ENCODE measurements at places on chromosomes 7 and 10.

GRCh38 chr10:79377557-79378382 lies 30.5 kb downstream of the PPIF start:
- DNase-seq = no peak

GRCh38 chr7:44650772-44651171 lies 44.3 kb downstream of the OGDH start:
- DNase-seq = no peak

- DNase-seq = no peak
Observed at GRCh38 chr10:44992070-44992731, 8.5 kb upstream of the ZNF22 start.

DNA sequence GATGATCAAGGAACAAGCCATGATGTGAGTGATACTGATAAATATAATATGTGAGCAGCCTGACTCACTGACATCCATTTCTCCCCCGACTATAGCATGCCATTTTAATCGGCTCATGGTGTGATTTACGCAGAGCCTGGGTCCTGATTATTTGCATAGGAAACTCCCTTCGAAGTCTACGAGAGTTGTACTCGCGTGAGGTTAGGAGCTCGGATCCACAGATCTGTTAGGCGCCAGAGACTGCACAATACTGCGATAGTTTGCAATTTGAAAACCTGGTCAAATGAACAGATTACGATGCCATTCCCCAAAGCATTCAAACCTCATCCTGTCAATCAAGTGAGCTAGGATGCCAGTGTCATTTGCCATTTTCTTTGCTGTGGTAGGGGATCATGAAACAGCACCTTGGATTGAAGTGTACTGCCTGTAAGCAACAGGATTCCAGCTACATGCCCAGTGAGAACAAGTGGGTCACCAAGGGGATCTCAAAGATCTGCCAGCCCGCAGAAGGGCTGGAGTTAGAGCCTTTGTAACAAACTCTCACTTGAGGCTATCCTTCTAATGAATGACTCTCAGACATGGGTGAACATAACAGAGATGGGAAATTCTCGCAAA lies 158.3 kb downstream of the FRMD4A start:
- DNase-seq = no peak

- no peak for DNase-seq
Observed at GRCh38 chr7:122550545-122550944, 148.4 kb downstream of the RNF133 start.

GRCh38 chr7:42319631-42320030 lies 82.6 kb upstream of the GLI3 start:
- no peak for DNase-seq

DNA sequence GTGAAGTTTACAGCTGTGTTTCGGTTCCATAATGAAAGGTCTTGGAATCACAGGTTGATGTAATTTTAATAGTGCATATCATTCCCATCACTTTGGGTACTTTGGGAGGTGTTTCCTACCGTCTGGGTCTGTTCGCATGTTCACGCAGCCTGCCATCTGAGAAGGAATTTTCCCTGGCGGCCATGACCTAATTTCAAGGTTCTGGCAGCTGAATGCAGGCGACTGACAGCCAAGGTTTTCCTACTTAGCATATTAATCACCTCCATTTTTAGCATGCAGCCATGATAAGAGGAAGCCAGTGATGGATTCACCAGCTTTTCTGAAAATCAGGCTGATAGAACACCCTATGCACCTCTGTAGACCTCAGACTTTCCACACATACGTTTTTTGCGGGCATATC lies 319.1 kb upstream of the TMEM229A start:
- DNase-seq = no peak

GRCh38 chr7:139889186-139889871 lies 60.3 kb downstream of the TBXAS1 start:
- no peak for DNase-seq

- no peak for DNase-seq
Observed at GRCh38 chr10:34719328-34719727, 95.8 kb downstream of the PARD3 start.

GRCh38 chr10:6061056-6061455 lies 1.1 kb downstream of the IL2RA start:
- DNase-seq = no peak

DNA sequence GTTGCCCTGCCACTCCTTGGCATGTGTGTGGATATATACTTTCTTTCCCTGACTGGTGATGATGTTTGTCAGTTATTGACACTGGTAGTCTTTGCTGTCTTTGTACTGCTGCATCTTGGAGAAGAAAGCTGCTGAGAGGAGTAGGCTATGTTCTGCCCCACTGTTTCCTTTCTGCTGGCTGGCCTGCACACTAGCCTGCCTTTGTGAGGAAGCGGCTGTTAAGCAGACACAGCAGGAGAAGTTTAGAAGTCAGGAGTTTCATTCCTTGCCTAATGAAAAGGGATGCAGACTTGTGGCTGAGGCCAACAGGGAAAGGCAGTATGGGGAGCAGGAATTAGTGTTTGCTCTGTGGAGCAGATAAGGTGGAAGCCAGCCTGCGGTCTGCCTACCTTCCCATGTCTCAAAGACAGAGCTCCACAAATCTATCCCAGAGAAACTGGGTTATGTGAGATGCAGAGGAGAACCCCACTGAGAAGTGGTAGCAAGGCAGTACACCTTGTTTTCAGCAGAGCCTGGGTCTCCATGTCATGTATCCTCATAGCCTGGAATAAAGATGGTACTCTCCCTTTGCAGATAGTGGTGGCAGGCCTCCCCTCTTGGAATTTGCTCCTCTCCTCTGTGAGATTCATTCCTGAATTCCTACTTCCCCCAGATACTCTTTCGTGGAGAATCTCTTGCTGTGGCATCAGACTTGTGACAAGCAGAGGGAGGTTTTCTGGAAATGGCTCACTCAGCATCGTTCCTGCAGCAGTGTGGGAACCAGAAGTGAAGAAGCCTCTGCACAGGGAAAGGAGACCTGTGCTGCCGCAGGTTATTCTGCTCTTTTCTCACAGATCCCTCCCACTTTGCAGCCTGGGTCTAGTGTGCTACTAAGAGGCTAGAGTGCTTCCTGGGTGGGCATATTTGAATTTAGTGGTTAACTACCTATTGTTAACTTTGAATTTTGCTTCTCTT lies 130.2 kb downstream of the LRRC4 start:
- DNase-seq = peak; percentile 18

GRCh38 chr10:132387764-132388210 lies 9.2 kb upstream of the PWWP2B start:
- DNase-seq = peak; percentile 77

DNA sequence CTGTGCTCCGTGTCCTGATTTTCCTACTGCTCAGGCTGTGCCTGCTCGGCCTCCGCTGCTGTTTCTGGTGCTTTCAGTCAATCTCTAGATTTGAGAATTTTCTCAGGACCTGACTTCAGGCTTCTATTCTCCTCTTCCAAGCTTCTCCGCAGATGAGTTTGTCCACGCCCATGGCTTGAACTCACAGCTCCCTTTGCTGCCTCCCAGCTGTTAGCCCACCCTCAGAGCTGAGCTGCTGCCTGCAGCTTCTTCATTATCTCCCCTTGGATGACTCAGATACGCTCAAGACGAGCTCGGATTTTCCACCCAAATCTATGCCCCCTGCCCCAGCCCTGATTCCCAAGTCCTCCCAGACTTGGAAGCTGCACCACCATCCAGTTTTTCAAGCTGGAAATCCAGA lies 104.7 kb downstream of the FGFR2 start:
- DNase-seq = no peak

GRCh38 chr10:124563320-124564040 lies 101.9 kb downstream of the LHPP start:
- no peak for DNase-seq

DNA sequence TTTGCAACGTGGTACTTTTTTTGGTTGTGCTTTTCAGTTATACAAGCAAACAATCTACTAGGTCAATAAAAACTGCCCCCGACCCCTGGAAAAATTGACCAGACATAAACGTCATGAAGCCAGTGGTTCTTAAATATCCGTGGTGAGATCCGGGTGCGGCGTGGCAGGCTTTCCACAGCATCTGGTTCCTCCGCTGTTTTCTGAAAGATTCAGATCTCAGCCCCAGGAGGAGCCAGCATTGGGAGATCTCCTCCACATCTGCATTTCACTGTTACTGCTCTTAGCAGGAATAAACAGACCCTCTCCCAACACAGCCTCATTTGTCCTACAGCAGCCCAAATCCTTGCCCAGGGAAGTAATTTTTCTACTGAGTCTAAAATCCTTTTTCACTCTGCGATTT lies 664.3 kb upstream of the FOXK1 start:
- DNase-seq = no peak

DNA sequence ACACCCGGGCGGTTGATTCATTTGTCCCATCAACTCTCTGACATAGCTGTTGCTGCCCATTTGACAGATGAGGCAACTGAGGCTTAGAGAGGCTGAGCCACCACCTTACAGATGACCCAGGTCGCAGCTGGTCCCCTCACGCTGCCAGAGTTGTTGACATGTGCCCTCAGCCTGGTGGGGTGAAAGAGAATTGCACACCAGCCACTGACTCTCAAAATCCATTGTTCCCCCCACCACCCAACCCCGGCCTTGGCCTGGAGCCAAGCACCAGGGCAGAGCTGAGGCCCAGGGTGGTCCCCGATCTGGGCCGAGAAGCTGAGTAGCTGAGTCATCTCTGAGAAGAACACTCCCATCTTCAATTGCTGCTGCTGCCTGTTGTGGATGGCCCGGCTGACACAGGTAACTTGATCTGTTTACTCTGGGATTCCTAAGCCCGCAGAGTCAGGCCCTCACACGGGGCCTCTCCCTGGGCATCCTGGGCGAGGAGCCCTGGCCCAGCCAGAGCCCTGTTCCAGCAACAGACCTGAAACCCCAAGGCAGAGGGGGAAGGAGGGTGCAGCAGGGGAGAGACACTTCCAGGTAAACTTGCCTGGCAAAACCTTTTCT lies 27.5 kb downstream of the PVRIG start:
- DNase-seq = no peak

DNA sequence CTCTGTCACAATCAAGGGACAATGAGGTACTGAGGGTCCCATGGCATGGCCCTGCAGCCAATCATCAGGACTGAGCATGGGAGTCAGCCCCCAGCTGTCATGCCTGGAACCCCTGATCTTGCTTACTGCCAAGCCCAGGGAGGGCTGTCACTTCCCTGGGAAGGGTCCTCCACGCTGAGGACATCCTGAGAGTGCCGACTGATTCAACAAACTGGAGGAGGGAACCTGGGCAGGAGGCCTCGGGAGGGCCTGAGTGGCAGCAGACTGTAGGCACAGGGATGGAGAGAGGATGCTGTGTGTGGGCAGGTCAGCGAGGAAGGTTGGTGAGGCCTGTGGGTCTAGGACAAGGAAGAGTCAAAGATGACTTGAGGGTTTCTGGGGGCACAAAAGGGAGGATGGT lies 154.3 kb downstream of the ZNF248 start:
- no peak for DNase-seq

GRCh38 chr10:59036311-59037017 lies 140.0 kb upstream of the PHYHIPL start:
- no peak for DNase-seq

DNA sequence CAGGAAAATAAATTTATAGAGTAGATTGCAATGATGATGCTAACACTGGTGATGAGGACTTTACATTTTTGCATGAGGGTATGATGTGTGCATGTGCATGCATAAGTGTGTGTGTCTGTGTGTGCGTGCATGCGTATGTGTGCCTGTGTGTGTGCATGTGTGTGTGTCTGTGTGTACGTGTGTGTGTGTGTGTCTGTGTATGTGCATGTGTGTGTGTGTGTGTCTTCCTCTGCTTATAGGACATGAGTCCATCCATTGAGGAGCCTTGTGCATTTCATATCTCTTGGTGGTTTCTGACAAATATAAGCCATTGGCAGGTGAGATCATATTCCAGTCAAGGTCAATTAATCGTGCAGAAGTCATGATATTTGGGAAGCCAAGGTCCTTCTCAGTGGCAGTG lies 277.8 kb downstream of the LRMDA start:
- DNase-seq = no peak

DNA sequence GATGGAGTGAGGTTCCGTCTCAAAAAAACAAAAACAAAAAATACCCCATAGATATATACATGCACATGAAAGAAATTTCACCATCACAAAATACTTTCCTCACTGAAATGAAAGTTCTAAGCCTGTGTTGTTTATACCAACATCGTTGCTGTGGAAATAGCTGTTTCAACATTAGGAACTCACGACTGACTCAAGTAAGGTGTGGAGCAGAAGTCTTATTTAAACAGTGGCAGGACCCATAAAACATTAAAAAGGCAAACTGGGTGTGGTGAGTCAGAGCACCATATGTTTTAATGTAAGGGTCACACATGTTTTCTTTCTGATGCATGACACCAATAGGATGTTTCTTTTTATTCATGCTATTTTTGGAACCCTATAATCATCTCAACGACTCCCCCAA lies 48.3 kb downstream of the BAIAP2L1 start:
- DNase-seq = no peak

DNA sequence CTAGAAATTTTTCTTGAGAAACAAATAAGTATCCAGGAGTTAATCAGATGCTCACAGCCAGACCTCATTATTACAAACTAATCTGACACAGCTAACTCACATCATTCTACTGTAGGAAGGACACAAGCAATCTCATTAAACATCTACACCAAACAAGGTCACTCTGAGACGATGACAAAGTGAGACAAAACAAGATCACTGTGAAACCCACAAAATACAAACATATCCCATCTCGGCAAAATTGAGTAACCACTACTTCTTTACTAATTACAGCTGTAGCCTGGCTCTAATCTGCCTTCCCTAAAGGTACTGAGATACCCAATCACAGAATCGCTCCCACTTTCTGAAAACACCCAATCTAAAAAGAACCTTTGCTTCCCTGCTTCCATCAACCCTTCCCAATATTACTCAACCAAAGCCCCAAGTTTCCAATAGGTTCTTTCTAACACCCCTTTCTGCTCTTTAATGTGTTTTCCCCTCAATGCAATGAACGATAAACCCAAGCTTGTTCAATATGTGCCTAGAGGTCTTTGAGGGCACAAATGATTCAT lies 26.9 kb downstream of the CCDC6 start:
- DNase-seq = no peak

- no peak for DNase-seq
Observed at GRCh38 chr10:101617824-101618568, 29.9 kb downstream of the DPCD start.

GRCh38 chr7:25638590-25639244 lies 410.4 kb upstream of the NPVF start:
- no peak for DNase-seq

GRCh38 chr7:16816824-16817223 lies 12.0 kb upstream of the AGR2 start:
- DNase-seq = no peak

DNA sequence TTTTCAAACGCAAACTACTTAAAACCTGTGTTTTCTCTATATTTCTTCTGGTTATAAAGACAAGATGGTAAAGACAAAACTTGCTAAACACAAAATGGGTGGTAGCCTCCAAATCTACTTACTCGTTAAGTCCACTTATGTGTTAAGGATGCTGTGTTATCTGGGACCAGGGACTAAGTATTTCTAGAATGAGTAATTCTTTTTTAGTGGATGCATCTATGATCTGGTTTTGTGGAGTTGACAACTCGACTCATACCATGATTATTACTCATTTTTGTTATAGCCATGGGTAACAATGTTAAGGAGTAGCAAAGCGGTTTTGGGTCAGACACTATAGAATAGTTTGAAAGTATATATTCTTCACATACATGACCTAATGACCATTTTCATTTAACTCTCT lies 239.5 kb upstream of the FOXP2 start:
- DNase-seq = no peak

Measured in neuronal stem cell (in vitro differentiated cells).